ENCODE measurements at places on chromosomes 11 and 22.

GRCh38 chr11:22203281-22203680 is 10.4 kb downstream of the ANO5 start:
- no peak for DNase-seq

- peak; percentile 1 for DNase-seq
Measured at GRCh38 chr11:119942583-119943297, 195.2 kb downstream of the TRIM29 start.

GRCh38 chr22:49303781-49304461 is 523.8 kb downstream of the BRD1 start:
- no peak for DNase-seq

DNA sequence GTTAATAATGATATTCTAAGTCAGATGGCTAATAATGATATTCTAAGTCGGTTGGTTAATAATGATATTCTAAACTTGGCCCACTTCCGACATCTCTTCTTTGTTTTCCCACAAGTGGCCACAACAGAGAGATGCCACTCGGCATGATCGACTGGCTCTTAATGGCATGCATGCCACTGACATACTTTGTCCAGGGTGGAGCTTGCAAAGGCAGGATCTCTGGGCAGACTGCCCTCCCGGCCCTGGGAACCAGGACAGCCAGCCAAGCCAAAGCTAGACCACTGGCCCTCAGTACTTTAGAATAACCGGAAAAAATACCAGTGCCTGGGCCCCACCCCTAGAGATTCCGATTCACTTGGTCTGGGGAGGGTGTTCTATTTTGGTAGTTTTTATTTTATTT is 78.1 kb downstream of the KIAA1671 start:
- no peak for DNase-seq

GRCh38 chr11:115379528-115379927 is 124.7 kb downstream of the CADM1 start:
- DNase-seq, result no peak

- DNase-seq, result no peak
Measured at GRCh38 chr22:46585340-46586122, 34.7 kb upstream of the GRAMD4 start.

- no peak for DNase-seq
Measured at GRCh38 chr11:70070706-70071105, 7.4 kb upstream of the ANO1 start.
